Upper lobe of right lung (tissue), 1 donor: ENCODE measurements at places on chromosomes 3 and 15. TPM values are rescaled to one million over a fixed set of nuclear protein-coding genes. Genes with fewer than 3 reads are reported as not detected.

The PLA1A gene
- 37.6 TPM for total RNA-seq

- no peaks in the 10 kb centered on the region for H3K27me3 ChIP-seq
- no peaks in the 10 kb centered on the region for H3K36me3 ChIP-seq
- peaks cover 20% of the 10 kb centered on the region for H3K4me1 ChIP-seq
- H3K4me3 ChIP-seq = peak within 1 kb of the TSS; percentile 90
- peak; percentile 90 for DNase-seq
Measured at GRCh38 chr15:51971375-51972133, at the start of gene LEO1. Gene LEO1 (minus strand): TSS chr15:51971778. CDS start chr15:51971745, 33 bp downstream.

DNA sequence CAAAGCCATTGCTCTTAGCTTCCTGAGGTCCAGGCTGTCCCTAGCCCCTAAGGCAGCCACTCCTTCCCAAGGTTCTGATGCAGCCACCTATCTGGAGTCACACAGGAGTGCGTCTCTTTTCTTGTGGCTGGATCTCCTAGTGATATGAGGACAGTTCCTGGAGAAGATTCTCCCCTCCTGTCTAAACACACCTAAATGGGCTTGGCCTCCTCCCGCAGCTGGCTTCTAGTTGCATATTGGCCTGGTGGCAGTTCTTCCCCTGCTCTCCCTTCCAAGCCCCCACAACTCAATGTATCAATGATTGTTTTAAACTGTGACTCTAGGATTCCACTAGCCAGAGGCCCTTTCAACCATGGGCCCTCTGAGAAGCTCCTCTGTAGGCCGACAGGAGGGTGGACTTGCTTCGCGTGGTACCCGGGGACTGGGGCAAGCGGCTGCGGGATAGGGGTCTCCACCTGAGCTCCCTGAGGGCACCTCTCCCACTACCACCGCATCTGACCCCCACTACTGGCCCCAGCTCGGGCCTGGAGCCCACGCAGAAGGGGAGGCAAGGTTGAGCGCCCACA is 1.4 kb downstream of the ITGA11 start:
- H3K27ac ChIP-seq = no peak overlapping the region
- no peak for DNase-seq
- H3K36me3 ChIP-seq = no peaks in the 10 kb centered on the region
- H3K27me3 ChIP-seq = peaks cover 36% of the 10 kb centered on the region

The FLNB gene
- total RNA-seq = 115 TPM

DNA sequence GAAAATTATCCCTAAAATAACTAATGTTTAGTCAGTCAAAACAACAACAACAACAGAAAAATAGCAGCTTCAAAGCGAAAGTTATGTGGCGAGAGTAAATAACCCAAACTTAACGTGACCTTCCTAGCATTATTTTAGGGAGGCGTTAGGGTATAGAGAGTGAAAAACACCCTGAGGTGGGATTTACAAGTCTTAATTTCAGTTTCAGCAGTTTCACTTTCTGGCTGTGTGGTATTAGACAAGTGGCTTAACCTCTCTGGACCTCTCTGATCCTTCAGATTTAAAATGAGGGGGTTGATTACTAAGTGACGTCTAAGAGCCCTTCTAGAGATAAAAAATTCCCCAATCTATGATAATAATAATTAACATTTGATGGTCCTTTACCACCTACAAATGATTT is 291.2 kb downstream of the ZBTB20 start:
- no peak overlapping the region for H3K27ac ChIP-seq
- no peaks in the 10 kb centered on the region for H3K27me3 ChIP-seq
- no peak for DNase-seq
- H3K4me1 ChIP-seq = peaks cover 6% of the 10 kb centered on the region

GRCh38 chr3:162217647-162218046 is 721.0 kb downstream of the OTOL1 start:
- no peak for DNase-seq
- no peaks in the 10 kb centered on the region for H3K4me1 ChIP-seq
- H3K27me3 ChIP-seq = no peaks in the 10 kb centered on the region
- H3K27ac ChIP-seq = no peak overlapping the region
- no peak overlapping the region for H3K4me3 ChIP-seq
- H3K36me3 ChIP-seq = no peaks in the 10 kb centered on the region

DNA sequence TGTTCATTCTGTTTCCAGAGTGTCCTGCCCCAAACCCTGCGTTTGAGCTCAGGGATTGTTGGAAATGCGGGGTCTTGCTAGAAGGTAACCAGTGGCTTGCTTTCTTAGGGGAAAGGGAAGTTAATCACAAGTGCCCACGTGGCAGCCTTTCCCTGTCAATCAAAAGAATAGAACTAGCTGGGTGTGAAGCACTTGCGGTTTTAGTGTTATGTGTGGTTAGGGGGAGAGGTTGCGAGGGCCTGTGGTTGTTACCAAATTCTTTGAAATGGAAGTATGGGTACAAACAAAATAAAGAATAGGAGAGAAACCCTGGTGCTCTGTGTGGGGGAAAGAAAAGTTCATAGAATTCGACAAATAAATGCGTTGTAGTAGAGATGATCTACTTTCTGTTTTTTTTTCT is 67.6 kb downstream of the FNDC3B start:
- peak; percentile 72 for DNase-seq
- H3K4me1 ChIP-seq = peaks cover 47% of the 10 kb centered on the region
- H3K27ac ChIP-seq = peak overlapping the region; percentile 48
- H3K4me3 ChIP-seq = no peak overlapping the region

The DNAH12 gene
- 0.52 TPM for total RNA-seq

The C3orf49 gene
- not detected for total RNA-seq

DNA sequence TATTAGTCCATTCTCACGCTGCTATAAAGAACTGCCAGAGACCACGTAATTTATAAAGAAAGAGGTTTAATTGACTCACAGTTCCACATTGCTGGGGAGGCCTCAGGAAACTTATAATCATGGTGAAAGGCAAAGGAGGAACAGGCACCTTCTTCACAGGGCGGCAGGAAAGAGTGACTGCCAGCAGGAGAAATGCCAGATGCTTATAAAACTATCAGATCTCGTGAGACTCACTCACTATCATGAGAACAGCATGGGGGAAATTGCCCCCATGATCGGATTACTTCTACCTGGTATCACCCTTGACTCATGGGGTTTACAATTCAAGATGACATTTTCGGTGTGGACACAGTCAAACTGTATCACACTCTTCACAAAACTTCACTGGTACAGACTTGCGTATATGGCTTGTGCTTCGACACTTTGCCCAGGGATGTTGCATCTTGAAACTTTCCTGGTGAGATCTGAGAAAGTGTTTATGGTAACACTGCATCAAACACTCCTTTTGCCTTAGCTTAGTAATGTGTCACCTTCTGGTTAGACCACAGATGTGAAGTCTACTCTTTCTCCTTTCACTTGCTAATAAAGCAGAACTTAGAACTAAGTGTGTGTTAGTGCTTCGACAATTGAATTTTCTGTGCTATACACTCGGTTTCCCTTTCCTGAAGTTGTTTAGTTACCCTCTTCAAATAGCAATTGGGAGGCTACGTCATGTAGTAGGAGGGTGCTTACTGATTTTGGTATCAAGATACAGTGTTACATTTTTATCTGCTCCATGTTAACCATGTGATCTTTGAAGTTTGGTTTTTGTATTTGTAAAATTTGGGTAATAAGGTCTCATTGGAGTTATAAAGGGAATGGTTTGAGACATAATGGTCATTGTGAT is 185.7 kb downstream of the LPP start:
- H3K36me3 ChIP-seq = no peaks in the 10 kb centered on the region
- DNase-seq = no peak
- H3K27me3 ChIP-seq = no peaks in the 10 kb centered on the region

The PLA2G4E gene
- total RNA-seq = 1.5 TPM
